Esophagus squamous epithelium (tissue), 5 donors: ENCODE measurements at places on chromosomes 12 and 14.

- DNase-seq, result no peak
Measured at GRCh38 chr14:74554742-74555362, 57.2 kb downstream of the LTBP2 start.

DNA sequence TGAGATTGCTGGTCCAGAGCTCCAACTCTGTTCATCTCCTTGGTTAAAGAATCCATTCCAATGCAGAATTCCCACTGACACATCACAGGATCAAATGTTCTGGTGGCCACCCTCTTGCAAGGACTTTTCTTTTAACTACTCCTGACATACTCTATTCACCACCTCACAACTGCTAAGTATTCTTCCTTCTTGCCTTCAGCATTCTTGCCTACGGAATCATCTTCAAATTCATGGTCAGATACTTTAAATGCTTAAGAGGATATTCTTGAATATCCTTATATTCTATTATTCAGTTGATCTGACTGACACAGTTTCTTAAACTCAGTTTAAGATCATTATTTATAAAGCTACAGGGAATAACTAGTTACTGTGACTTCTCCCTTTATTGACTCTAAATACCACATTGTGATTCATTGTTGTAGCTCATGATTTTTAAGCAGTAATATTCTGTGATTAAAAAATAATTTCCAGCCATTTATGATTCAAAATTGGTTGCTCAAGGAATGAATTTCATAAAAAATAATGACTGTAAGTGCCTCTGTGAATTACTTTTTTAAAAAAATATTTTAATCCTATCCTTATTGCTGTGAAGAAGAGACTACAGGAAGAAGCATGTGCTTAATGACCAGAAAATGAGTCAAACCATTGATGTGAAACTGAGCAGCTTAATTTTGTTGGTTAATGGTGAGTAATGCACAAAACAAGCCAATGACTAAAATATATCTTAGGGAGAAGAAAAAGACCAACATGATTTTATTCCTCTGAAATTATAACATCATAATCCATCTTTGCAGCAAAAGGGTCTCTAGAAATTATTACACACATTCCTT is 207.1 kb downstream of the PIK3C2G start:
- DNase-seq, result no peak

- DNase-seq, result no peak
Measured at GRCh38 chr12:128942960-128943477, 89.7 kb downstream of the GLT1D1 start.

DNA sequence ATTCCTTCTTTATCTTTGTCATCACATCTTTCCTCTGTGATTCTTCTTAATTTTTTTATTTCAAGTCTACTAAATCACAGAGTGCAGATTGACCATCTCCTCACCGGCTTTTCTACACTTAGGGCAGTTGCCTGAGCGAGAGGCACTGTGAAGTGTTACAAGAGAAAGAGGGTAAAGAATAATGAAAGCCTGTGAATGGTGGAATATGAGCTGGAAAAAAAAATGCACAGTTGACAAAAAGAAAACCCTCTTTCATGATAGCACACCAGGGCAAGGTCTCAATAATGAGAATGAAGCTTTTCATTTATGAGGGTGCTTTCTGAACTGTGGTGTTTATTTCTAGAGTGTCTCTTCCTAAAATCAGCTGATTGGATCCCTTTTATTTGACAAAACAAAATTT is 106.2 kb upstream of the PDE3A start:
- no peak for DNase-seq

- no peak for DNase-seq
Measured at GRCh38 chr12:46455648-46456352, 83.2 kb upstream of the SLC38A2 start.

DNA sequence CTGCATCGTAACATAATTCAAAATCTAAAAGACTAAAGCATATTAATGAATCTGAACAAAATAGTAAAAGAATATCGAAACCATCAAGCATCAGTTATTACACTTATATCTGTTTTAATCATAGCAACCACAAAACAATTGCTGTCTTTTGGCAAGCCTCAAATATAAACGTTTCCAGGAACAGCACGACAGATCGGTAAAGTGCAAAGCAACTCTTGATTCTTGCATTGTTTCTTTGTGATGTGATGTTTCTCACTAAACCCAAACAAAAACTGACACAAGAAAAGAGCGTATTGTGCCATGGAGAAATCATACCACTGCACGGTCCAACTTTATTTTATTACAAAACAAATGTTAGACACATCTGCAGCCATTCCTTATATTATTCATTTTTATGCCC is 9.2 kb upstream of the MYF6 start:
- no peak for DNase-seq

GRCh38 chr14:33646692-33647260 is 304.1 kb downstream of the EGLN3 start:
- DNase-seq, result no peak

DNA sequence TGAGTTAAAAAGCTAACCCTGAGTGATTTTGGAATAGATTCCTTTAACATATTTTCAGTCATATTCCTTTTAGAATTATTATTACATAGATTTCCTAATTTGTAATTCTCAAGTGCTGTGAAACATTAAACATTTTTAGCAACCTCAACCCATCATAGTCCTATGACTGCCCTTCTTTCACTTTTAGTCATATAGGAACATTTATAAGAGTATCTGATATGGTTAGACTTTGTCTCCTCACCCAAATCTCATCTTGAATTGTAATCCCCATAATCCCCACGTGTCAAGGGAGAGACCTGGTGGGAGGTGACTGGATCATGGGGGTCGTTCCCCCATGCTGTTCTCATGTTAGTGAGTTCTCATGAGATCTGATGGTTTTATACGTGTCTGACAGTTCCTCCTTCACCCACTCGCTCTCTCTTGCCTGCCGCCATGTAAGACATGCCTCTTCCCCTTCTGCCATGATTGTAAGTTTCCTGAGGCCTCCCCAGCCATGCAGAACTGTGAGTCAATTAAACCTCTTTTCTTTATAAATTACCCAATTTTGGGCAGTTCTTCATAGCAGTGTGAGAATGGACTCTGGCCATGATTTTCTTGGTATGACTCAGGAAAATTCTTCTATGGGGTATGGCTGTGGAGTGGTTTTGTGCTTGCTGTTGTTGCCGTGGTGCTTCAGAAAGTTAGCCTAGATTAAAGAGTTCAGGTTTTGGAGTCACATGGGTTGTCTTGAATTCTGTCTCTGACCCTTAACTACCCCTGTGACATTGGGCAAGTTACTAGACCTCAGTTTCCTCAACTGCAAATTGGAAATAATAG is 83.9 kb downstream of the FUT8 start:
- DNase-seq, result no peak

DNA sequence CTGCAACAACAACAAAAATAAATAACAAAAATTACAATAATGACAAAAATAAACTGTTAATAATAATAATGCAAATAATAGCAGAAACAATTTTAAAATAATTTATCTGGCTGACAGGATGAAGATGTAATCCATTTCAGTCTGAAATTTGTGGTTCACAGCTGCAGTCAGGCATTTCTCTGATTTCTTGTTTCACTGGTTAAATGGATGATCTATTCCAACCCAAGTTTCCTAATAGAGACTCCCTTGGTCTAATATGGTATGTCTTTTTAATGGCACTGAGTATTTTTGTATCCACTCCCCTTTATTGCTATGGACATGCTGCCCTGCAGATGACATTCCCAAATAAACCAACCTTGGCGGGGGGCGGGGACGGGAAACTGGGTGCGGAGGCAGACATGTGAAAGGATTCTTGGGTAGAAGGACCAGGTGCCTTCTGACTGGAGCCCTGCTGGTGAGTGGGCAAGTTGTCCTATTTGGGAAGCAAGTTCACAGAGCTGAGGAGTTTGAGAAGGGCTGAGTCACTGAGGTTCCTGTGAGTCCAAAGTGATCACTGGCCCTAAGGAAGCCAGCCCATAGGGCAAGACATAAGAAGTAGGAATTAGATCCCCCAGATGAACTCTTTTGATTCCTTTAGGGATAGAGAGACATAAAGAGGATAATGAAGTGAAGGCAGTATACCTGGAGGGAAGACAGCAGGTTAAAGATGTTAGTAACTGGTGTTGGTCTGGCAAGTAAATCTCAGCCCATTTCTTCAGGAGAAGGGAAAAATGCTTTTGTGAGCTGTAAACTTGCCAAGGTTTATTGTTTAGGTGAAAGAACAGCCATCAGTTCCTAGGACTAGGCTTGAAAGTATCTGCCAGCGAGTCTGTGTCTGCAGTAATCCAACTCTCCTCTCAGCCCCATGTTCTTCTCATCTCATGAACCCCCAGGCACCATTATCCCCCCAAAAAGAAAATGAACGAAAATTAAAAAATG is 14.5 kb downstream of the FOXG1 start:
- no peak for DNase-seq
